ENCODE measurements at places on chromosomes 3 and 15.

DNA sequence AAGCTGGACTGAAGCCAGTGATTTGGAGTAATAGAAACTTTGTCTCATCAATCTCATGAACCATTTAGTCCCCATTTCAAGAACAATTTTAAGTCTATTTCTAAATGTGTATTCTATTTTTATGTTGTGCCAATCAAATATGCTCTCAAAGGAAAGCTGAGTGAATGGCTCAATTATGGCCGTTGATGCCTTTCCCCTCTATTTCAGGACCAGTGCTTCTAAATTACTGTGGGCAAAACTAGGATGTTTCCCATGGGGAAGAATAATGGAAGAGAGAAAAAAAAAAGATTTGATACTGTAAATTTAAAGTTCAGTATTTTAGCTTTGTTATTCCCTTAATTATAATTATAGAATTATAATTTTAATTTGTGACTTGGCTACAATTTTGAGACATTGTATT, 110.1 kb downstream of the CADM2 start:
- DNase-seq: no peak

DNA sequence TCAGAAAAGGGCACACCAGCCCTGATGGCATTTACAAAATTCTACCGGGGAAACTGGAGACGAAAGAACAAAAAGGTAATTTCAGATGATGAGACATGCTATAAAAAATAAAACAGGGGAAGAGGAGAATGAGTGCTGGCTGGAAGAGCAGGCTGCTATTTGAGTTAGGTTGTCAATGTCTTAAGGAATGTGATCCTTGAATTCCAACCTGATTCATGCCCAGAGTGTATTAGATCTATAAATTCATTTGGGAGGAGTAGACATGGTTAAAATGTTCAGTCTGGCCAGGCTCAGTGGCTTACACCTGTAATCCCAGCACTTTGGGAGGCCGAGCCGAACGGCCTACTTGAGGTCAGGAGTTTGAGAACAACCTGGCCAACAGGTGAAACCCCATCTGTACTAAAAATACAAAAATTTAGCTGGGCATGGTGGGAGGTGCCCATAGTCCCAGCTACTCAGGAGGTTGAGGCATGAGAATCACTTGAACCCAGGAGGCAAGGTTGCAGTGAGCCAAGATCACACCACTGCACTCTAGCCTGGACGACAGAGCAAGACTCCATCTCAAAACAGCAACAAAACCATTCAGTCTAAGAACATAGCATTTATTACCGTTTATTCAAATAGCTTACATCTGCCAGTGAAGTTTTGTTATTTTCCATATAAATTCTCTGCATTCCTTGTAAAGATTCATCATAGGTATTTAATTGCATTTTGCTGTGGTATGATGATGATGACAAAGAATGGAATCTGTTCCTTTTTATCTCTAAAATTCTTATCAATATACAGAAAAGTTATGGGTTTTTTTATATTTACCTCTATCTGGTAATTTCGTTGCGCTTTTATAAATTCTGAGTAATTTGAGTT, 126.7 kb upstream of the NR2E3 start:
- no peak for DNase-seq

GRCh38 chr3:37395286-37395685, 220.9 kb upstream of the LRRFIP2 start:
- DNase-seq: no peak

- no peak for DNase-seq
These were observed 93.5 kb downstream of the WDR72 start for GRCh38 chr15:53665930-53666329.

GRCh38 chr3:131620977-131621376, 118.2 kb upstream of the MRPL3 start:
- DNase-seq: no peak

- DNase-seq: no peak
These were observed 48.0 kb upstream of the UTS2B start for GRCh38 chr3:191378142-191378812.

- no peak for DNase-seq
These were observed 697.7 kb downstream of the TUSC7 start for GRCh38 chr3:117407317-117407716.

DNA sequence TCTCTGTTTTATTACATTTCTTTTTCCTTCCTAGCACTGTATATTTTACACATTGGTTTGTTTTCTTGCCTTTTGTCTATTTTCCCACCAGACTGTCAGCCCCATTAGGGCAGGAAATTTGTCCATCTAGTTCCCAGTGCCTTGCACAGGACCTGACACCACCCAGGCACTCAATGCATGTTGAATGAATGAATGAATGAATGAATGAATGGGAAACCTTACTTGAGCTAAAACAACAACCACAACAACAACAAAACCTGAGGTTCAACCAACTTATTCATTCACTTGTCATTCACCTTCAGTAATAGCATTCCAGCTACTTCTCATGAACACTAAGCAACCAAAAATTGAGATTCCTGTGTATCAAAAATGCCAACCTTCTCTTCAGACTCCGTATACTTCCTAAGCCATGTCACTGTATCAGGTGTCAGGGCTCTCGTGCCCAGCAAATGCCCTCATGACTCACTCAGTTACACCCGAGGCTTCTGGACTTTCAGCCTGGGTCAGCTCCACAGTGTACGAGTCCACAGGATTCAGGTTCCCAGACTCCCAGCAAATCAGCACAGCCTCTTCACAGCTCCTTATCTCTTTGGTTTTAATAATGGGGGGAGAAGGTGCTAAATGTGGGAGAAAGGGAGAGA, 37.3 kb downstream of the FSD2 start:
- DNase-seq: no peak

- no peak for DNase-seq
These were observed 3.7 kb downstream of the IGF2BP2 start for GRCh38 chr3:185820973-185821758.

GRCh38 chr3:143000528-143000927, 842 bp upstream of the U2SURP start:
- no peak for DNase-seq

- DNase-seq: no peak
These were observed 6.4 kb downstream of the RPLP1 start for GRCh38 chr15:69459066-69459465.

- DNase-seq: no peak
These were observed 17.4 kb downstream of the ATP11B start for GRCh38 chr3:182810574-182811268.

DNA sequence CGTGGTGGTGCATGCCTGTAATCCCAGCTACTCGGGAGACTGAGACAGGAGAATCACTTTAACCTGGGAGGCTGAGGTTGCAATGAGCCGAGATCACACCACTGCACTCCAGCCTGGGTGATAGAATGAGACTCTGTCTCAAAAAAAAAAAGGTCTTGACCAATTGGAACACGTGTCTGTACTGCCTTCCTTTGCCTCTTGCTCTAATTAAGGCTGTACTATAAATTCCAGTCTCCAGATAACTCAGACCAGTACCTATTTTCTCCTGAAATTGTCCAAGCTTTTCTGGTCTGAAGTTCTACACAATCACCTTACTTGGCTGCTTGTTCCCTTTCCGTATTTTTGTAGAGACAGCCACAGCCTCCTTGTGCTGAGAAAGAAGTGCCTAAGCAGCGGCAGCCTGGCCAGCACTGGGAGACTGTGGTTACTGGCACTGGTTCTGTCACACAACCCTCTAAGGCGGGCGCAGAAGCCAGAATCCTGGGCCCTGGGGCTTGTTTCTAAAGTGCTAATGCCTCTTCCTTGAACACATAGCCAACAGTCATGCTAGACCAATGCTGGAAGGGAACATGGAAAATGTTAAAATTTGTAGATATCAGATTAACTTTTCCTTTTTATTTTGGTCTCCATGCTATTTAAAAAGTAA, 6.2 kb upstream of the CEP70 start:
- no peak for DNase-seq

DNA sequence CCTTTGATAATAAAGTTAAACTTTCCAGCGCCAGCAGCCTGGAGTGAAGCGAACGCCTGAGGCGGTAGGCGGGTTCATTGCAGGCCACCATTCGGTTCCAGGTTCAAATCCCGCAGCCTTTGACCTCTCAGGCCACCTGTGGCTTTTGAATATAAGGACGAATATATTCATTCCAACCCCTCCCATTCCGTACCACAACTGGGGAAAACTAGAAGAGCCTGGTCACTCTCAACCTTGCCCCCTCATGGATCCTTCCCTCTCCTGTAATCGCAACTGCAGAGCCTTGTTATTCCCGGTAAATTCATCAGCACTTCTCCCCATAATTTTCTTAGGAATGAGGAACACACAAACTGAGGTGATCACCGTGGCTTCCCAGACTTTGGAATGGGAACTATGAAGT, 35.2 kb downstream of the ZIC4 start:
- no peak for DNase-seq

DNA sequence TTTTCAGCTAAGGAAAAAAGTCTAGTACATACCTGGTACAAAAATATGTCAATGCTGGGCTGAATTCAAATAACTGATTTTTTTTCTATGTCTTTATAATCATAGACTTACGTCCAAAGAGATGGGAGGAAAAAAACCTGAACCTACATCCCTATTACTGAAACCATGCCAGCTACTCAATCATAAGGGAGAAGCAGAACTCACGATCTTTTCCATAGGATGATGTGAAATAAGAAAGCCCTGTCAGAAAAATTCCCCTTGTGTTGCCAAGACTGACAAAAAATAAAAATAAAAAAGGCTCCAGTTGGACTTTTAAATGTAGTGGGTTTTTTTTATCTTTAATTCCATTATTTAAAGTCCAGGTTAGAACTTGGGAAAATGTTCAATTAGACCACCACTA, 3.3 kb downstream of the MSL2 start:
- no peak for DNase-seq

- DNase-seq: no peak
These were observed 86.2 kb downstream of the IQSEC1 start for GRCh38 chr3:12986986-12987385.

DNA sequence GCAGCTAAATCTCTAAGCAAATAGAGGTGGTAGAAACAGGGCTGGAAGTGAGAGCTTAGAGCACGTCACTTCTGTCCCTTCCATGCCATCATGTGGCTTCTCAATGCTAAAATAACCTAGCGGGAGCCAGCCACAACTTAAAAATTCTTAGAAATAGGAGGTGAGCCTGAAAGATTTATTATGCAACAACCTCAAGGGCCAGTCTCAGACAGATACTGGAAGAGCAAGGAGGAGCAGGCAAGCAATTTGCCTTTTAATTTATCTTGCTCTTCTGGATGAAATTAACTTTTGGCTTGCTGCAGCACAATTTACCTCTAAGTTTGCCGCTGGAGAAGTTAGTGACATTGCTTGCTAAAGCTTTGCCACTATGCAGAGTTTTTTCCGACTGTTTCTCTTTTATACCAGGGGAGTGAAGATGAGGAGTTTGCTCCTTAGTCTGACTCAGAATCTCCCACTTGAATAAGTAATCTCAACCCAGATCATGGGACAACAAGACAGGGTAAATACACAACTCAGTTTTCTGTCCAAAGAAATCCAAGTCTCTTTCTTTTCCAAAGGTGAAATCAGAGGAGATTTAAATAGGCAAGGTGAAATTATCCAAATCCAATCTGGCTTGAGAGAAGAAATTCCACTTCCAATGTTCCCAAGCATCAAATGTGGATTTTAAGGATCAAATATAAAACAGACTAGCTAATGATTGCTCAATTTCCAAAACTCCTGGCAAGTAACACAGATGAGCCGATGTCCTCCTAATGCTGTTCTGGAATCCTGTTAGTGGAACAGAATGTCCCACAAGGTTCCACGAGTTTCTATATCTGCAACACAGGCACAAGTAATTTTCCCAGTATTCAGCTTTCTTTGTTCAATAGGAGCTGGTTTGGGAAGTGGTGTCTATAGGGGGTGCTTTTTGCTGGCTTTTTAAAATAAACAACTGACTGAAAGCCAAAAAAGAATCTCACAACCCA, 329.4 kb upstream of the RORA start:
- DNase-seq: no peak

DNA sequence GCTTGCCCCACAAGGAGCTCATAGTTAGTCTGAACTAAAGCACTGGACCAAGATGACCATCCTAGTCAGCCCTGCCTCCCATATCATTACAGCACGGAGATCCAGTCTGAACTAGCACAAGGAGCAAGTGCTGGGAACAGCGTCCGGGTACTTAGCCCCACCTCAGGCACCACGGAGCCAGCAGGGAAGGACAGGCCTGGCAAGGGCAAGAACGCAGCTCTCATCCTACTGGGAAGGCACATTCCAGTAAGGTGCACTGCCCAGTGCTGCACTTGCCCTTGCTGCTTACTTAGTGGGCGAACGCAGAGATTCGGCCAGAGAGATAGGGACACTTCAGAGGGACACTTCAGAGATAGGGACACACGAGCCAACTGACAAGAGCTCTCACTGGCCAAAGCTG, 27.6 kb downstream of the SEC61A1 start:
- no peak for DNase-seq
